ENCODE measurements at places on chromosomes 16 and 17.

DNA sequence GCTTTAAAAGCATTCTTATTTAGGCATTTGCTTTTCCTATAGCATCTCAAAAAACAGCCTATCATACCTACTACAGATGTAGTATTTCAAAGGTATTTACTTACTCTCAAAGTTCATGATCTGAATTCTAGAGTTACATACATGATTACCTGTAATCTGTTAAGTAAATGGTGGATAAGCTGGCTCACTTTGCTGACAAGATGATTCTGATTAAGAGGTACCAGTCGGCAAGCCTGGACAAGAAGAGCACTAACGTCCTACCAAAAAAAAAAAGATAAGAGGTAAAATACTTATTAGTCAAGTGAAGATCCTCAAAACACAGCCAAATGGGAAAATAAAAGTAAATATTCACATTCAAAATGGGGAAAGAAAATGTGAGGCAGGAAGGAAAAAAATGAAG, 2.7 kb downstream of the HEATR6 start:
- DNase-seq: no peak

GRCh38 chr17:66964930-66965800, 658 bp downstream of the CACNG4 start:
- DNase-seq: no peak

- no peak for DNase-seq
Observed at GRCh38 chr16:11099672-11100205, 155.4 kb downstream of the CLEC16A start.

- DNase-seq: no peak
Observed at GRCh38 chr16:79437764-79438751, 162.5 kb downstream of the MAF start.

GRCh38 chr16:71622088-71622487, 3.9 kb upstream of the MARVELD3 start:
- DNase-seq: no peak

GRCh38 chr16:66035096-66035495, 331.4 kb upstream of the CDH5 start:
- no peak for DNase-seq

DNA sequence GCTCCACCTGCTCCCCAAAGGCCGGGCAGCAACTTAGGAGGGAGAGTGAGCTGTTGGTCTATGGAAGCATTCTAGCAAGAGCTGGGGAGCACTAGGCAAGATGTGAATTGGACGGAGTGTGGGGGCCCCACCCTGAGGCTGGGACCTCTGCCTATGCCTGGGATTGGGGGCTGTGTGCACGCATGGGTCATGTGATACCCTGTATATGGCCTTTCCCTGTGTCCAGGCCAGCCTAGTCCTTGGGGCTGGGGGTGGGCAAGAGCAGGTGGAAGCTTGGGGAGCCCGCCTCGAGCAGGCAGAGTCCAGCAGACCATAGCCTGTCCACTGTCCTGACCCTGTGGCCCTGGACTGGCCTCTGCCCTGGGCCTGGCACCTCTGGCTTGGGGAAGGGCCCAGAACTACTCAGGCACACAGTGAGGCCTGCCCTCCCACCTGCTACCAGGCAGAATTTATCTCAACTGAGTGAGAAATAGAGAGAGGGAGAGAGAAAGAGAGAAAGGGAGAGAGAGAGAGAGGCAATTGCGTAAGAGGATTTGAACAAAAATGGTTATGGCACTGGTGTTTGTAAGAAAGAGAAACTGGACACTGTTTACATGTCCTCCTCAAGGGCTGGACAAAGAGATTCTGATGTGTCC, 19.1 kb downstream of the PDP2 start:
- no peak for DNase-seq

DNA sequence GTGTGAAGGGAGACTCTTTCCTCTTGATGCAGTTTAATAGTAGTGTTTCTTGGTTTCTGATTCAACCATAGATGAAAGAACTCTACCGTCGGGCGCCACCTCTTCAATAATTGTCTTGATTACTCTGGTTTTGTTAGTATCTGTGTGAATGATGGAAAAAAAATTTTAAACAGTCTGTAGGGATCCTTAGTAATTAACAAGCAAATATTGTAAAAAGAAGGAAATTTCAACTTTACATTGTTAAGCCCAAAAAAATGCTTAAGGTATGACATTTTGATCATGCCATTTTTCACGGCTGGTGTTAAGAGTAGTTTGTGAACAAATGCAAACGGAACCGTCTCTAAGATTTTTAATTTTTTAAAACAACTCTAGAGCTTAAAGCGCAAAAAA, 4.1 kb downstream of the KRT10 start:
- no peak for DNase-seq

DNA sequence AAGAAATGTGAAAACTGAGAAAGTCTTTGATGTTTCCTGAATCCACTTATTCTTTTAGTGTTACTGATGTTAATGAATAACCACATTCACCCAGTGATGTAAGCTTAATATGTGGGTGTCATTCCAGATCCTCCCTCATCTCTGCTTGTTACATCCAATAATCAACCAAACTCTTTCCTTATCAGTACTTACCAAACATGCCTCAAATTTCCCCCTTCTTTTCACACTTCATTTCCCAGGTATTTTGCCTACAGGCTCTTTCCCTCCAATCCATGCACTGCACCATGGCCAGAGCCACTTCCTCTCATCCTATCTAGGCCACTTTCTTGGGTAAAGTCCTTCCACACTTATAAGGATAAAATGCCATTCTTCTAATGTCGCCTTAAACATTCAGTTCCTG, 451.5 kb downstream of the NPIPA7 start:
- DNase-seq: no peak

- no peak for DNase-seq
Observed at GRCh38 chr16:13808102-13808501, 111.9 kb upstream of the ERCC4 start.

DNA sequence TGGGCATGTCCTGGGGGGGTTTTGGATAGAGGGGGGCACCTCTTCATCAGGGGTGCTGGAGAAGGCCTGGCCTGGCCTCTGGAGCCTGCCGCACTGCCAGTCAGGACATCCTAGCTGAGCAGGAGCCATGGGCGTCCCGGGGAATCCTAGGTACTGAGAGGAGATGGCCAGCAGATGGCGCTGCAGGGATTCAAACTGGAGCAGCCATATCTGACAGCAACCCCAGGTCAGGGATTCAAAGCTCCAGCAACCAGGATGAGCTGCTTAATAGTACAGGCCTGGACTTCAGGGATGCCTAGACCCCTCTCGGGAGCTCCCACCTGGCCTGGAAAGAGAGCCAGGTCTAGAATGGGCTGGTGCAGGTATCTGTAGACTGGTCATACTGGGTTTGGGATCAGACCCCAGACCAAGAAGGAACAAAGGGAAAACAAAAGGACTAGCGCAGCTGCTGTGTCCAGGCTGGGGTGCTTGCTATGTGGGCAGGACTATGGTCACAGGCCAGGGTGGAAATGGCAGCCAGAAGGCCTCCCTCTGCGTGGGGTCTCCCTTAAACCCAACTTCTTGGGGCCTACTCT, 306.9 kb upstream of the RBFOX1 start:
- DNase-seq: no peak

DNA sequence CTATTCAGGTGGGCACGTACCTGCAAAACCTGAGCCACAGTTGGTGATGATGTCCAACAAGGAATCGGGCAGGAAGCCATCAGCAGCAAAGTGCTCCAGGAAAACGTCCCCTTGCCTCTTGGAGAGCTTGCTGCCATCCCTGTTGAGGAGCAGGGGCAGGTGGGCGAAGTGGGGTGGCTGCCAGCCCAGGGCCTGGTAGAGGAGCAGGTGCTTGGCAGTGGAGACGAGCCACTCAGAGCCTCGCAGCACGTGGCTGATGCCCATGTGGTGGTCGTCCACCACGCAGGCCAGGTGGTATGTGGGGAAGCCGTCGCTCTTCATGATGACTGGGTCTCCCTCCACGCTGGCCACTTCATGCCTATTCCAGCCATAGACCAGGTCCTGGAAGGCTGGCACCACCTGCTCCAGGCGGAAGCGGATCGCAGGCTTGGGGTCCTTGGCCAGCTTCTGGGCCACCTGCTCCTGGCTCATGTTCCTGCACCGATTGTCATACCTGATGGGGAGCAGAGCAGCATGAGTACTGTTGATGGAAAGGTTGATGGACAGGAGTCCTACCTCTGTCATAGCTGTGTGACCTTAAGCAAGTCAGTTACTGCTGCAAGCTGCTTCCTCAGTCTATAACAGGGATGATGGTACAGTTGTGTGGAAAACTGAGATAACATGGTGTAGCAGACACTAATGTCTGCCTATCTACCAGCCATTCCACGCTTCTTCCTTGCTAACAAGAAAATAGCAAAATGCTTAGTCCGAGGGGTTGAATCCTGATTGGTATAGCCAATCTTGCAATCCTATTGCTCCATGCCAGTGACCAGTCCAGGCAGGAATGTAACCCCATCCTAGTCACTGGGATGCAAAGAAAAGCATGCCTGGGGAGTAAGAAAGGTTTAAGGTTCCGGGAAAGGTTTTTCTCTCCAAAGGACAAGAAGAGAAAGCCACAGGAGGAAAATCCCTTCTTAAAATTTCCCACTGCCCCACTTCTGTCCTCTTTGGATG, 22.0 kb downstream of the EARS2 start:
- no peak for DNase-seq

DNA sequence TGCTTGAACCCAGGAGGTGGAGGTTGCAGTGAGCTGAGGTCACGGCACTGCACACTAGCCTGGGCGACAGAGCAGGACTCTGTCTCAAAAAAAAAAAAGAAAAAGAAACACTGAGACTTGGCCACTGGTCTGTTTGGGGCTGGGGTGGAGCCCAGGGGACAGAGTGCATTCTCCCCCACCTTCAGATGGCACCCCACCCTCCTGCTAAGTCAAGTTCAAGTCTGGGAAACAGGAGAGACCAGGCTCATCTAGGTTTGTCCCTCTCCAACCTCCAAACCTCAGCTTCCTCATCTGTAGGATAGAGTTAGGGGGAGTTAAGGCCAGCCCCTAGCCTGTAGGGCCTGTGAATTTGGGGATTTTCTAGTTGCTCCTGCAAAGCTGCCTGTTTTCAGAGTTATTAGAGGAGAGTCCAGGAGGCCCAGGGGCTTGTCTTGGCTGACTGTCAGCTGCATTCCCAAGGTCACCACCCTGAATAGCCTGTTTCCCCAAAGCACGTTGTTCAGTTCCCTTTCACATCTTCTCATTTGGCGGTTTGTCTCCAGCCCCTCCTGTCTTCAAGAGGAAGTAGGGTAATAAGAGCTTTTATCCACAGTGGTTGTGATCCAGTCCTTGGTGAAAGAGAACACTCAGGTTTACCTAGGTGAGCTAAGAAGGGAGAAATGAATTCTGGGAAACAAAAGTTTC, 2.2 kb downstream of the MT3 start:
- no peak for DNase-seq
